Fibroblast of skin of right quadriceps (primary cell): ENCODE measurements at places on chromosomes 3 and 15.

DNA sequence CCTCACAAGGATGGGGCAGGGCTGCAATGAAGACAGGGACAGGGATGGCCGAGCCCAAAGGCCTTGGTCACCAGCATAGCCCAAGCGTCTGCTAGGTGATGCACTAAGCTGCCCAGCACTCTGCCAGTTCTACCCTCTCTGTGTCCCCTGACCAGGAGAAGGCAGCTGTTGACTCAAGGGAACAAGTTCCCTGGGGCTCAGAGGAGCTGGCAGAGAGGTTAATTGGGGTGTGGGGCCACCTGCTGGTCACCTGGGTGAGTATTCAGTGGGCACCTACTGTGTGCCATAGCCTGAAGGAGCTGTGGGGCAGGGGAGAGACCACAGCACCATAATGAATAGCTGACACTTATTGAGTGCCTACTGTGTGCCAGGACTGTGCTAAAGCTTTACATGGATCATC, 22.0 kb upstream of the DOCK3 start:
- no peak for DNase-seq

GRCh38 chr3:177886501-177886900, 649.7 kb upstream of the KCNMB2 start:
- DNase-seq, result no peak

GRCh38 chr3:193987186-193987585, 148.8 kb upstream of the HES1 start:
- no peak for DNase-seq

- DNase-seq, result no peak
Measured at GRCh38 chr15:88688394-88688933, 49.6 kb downstream of the ISG20 start.

GRCh38 chr3:44712455-44713075, at the start of gene ZNF502:
Gene ZNF502, plus strand, starts transcription at chr3:44712660. Its CDS starts 7,602 bp downstream, at chr3:44720262.
- peak; percentile 90 for DNase-seq

GRCh38 chr3:73045391-73045790, 16.1 kb upstream of the EBLN2 start:
- DNase-seq, result no peak
